Esophagus squamous epithelium (tissue), 5 donors: ENCODE measurements at places on chromosomes 2 and 18. TPM values are rescaled to one million over a fixed set of nuclear protein-coding genes. Genes with fewer than 3 reads are reported as not detected.

DNA sequence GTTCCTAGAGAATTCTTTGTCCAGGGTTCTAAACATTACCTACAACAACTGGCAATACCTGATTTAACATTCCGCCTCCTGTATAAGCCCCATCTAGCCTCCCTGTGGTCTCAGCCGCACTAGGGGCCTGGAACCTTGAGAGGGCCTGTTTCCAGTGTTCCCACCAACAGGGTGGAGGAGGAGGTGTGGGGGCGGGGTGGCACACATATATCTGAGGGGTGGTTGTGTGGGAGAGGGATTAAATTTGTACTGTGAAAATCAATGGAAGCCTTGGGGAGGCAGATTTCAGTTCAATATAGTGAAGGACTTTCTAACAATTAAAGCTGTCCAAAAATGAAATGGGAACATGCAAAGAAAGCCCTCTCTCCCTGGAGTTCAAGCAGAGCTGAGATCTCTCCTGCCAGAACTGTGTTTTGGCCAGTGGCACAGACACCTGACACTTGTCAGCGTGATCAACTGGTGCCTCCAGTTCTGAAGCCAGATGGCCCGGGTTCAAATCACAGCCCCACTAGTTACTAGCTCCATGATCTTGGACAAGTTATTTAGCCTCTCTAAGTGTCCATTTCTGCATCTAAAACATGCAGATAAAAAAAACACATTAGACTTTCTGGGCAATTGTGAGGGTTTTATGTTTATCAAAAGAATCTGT lies 17.0 kb upstream of the FZD7 start:
- no peaks in the 10 kb centered on the region for H3K27me3 ChIP-seq
- H3K4me3 ChIP-seq, result no peak overlapping the region
- H3K36me3 ChIP-seq, result no peaks in the 10 kb centered on the region
- H3K4me1 ChIP-seq, result no peaks in the 10 kb centered on the region
- no peak for DNase-seq

DNA sequence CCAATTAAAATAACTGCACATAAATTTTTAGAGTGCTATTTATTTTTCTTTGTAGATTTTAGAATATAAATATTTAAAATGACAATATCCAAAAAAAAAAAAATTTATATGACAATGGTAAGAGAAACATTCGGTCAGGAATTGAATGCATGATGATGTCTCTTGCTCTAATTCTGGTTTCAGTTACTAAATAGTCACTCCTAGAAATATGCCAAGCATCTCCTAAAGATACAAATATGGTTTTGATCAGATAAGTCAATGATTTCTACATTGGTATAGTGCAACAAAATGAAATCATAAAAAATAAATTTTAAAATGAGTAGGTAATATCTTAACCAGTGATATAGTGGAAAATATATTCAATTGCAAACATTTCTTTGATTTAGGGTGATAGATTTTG lies 95.9 kb upstream of the ACKR3 start:
- no peak overlapping the region for H3K4me3 ChIP-seq
- H3K36me3 ChIP-seq, result no peaks in the 10 kb centered on the region
- H3K27me3 ChIP-seq, result no peaks in the 10 kb centered on the region
- no peak overlapping the region for H3K27ac ChIP-seq

DNA sequence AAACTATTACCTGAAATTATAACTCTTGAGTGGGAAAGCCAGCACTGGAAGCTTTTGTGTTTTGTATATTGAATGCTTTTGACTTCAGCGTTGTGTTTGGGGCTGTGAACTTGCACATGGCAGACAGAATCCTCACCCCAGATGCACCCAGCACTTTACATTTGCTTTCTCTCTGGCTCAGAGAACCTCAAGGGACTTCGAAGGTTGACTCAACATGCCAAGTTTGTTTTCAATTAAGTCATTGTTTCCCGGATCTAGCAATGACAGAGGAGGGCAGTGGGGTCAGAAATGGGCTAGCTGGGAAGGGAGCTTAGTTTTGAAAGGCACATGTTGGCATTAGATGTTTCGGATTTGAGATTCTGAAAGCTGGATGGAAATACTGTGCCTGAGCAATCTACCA lies 22.4 kb downstream of the TET3 start:
- H3K4me3 ChIP-seq, result no peak overlapping the region
- H3K27me3 ChIP-seq, result no peaks in the 10 kb centered on the region
- DNase-seq, result no peak
- H3K36me3 ChIP-seq, result peaks cover 19% of the 10 kb centered on the region

The MOGAT1 gene
- not detected for total RNA-seq

- DNase-seq, result no peak
Measured at GRCh38 chr2:179703702-179704101, 157.7 kb downstream of the ZNF385B start.

The UGT1A10 gene
- 18.5 TPM for total RNA-seq

The WNT6 gene
- 0.76 TPM for total RNA-seq

DNA sequence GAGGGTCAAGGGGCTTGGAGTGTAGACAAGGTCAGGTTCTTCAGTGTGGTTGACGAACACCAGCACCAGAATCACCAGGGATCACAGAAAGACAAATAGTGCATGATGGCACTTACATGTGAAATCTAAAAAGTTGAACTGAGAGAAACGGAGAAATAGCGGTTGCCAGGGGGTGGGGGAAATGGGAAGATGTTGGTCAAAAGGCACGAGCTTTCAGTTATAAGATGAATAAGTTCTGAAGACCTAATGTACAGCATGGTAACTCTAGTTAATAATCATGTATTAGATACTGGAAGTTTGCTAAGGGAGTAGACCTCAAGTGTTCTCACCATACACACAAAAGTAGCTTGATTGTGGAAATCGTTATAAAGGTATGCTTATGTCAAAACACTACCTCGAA lies 43.7 kb upstream of the DARS1 start:
- no peak overlapping the region for H3K27ac ChIP-seq
- no peak for DNase-seq
- no peak overlapping the region for H3K4me3 ChIP-seq
- no peaks in the 10 kb centered on the region for H3K36me3 ChIP-seq
- no peaks in the 10 kb centered on the region for H3K27me3 ChIP-seq

GRCh38 chr2:128623776-128624761 lies 305.4 kb upstream of the HS6ST1 start:
- no peak for DNase-seq
- no peak overlapping the region for H3K27ac ChIP-seq
- no peaks in the 10 kb centered on the region for H3K4me1 ChIP-seq
- H3K27me3 ChIP-seq, result no peaks in the 10 kb centered on the region
- no peak overlapping the region for H3K4me3 ChIP-seq

DNA sequence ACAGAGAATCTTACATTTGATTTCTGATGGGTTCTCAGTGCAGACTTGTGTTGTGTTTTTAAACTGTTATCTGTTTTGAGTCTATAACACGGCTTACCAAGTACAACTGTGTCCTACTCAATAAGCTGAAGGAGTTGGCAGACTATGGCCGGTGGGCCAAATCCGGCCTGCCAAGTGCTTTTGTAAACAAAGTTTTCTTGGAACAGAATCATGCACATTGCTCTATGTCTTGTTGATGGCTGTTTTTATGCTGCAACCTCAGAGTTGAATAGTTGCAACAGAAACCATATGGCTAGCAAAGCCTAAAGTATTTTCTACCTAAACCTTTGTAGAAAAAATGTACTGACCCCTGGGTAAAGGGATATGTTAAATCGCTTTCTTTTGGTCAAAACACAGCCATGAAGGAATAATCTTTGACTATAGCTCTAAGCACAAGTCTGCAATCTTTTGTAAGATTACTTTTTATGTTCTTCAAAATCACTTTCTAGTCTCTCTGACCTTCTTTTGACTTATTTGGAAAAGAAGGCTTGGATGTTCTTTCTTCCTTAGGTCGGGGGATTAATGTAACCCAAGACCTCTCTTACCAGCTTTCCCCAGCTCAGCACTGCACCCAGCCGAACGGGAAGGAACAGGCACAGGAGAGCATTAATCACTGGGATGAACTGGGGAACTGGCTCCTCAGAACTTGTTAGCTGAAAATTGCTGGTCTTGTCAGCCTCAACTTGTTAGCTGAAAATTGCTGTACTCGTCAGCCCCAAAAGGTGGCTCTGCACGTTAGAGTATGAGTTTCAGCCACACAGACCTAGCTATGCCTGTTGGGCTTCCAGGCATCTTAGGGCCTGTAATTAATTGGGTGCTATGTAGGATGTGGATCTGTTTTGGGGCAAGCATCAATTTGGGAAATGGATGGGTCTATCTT lies 75.4 kb downstream of the CD8B2 start:
- H3K4me1 ChIP-seq, result peaks cover 16% of the 10 kb centered on the region
- H3K27ac ChIP-seq, result peak overlapping the region; percentile 72
- H3K36me3 ChIP-seq, result no peaks in the 10 kb centered on the region

DNA sequence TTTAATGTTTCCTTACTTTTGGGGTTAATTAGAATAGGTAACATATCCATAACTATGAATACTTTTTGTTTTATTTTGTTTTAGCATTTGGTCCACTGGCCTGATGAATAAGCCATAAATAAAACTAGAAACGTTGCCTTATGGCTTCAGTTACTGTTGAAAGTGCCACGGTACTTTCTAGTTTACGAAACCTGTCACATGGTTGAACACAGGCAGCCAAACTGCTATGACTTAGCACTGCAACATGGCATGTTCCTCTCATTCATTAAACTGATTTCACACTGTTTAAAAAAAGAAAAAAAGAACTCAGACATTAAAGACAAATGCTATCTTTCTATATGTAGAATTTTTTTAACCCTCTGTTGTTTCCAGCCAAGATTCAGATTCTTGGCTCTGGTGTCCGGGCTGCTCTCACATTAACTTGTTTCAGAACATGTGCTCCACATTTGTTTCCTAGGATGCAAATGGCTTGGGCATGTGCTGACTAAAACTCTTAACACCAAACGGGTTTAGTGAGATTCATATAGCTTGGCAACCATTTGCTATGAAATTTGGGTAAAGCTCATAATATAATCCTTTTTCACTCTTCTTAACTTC lies 323.9 kb upstream of the RND3 start:
- no peak overlapping the region for H3K27ac ChIP-seq
- no peaks in the 10 kb centered on the region for H3K36me3 ChIP-seq

- H3K27ac ChIP-seq, result no peak overlapping the region
- H3K4me1 ChIP-seq, result no peaks in the 10 kb centered on the region
- H3K27me3 ChIP-seq, result no peaks in the 10 kb centered on the region
- no peak overlapping the region for H3K4me3 ChIP-seq
- no peaks in the 10 kb centered on the region for H3K36me3 ChIP-seq
Measured at GRCh38 chr18:2814928-2815327, 31.9 kb upstream of the EMILIN2 start.
